ENCODE measurements at places on chromosomes 7 and 10. TPM values are rescaled to one million over a fixed set of nuclear protein-coding genes. Genes with fewer than 3 reads are reported as not detected.

ZNF277 gene
- 19.8 TPM for total RNA-seq

PSD gene
- 0.24 TPM for total RNA-seq

BICC1 gene
- 46.5 TPM for total RNA-seq

SLC26A5 gene
- not detected for total RNA-seq

FAM25C gene
- total RNA-seq = not detected

GRCh38 chr7:3880228-3880987, 579.4 kb downstream of the SDK1 start:
- DNase-seq = no peak

DNA sequence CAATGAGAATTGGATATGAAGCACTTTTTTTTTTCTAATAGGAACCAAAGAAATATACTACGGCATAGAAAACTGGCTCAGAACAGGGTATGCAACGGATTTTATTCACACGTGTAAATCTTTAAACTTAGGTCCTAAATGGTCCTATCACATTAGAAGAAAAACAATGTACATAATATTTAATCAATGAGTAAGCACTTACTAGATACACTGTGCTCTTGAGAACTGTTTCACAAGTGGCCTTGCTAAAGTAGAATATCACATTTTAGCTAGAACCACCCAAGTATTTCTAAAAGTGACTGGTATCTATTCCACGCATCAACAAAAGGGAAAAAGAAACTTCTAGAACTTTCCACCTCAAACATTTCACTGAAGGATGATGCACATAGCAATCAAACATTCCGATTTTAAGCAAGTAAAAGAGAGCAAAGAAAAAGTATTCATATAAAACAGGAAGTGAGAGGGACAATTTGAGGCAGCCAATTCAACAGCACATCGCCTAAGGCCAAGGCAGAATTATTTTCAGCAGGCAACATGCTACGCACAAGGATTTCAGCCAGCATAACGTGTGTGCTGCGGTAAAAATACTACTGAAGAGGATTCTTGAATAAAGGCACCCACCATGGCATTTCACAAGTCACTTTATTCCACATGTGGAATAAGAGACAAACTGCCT, 55.8 kb downstream of the PARD3 start:
- DNase-seq = no peak

- peak; percentile 63 for DNase-seq
Measured at GRCh38 chr10:43237631-43238446, 29.0 kb downstream of the RASGEF1A start.

GRCh38 chr7:83786858-83787257, 137.9 kb upstream of the SEMA3E start:
- no peak for DNase-seq

DNA sequence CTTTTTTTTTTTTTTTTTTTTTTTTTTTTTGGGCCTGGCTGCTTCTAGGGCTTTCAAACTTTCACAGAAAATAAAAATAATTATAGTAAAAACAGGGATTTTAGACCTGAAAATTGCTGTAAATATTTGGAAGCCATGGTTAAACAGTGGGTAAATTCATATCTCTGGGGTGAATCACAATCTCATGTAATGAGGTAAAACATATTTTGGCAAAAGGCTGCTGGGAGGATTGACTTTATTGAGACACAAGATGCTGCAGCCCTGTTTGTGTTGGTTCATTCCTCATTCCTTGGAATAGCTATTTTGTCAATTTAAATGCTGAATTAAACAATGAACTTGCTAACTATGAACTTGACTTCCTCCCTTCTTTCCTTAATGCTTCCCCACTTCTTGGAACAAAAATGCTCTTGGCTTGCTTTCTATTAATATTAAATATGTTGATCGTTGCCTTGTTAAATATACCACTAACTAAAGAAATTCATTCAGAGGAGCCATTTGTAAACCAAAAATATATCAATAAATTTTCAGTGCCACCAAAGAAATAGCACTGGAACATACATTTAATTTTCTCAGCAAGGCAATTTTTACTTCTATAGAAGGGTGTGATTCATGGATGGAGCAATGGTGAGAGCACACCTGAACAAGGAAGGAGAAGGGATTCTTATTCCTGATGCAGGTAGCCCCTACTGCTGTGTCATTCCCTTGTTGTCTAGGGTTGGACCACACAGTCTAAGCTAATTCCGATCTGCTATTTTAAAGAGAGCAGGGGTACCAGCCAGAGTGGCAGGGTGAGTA, 24.6 kb downstream of the AGK start:
- DNase-seq = no peak

All from posterior vena cava (tissue), 2 donors.